A673 (cell line): ENCODE measurements at places on chromosomes 1 and 21. TPM values are rescaled to one million over a fixed set of nuclear protein-coding genes. Genes with fewer than 3 reads are reported as not detected.

DNA sequence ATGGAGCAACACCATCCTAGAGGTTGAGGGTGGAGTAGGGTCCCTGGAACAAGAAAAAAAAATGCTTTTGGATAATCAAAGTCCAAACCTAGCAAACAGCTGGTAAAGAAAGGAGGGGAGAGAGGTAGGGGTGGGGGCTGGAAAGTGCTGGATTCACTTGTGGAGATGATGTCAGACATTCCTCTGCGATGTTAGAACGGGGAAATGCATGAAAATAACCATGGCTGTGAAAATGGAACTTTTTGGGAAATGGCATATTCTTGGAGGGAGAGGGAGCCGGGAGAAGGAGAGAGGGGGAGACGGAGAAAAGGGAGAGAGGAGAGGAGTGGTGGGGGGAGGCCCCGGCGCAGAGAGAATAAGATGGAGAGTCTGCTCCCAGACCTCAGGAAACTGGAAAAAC is 53.6 kb downstream of the OLFML2B start:
- no peak overlapping the region for H3K4me3 ChIP-seq
- H3K27ac ChIP-seq: no peak overlapping the region
- H3K36me3 ChIP-seq: no peaks in the 10 kb centered on the region
- H3K4me1 ChIP-seq: peaks cover 4% of the 10 kb centered on the region
- DNase-seq: no peak
- H3K27me3 ChIP-seq: no peaks in the 10 kb centered on the region

Gene LCE2A
- not detected in 2 replicates for total RNA-seq

- H3K36me3 ChIP-seq: no peaks in the 10 kb centered on the region
- H3K27ac ChIP-seq: no peak overlapping the region
- H3K4me1 ChIP-seq: peaks cover 18% of the 10 kb centered on the region
Observed at GRCh38 chr1:204285436-204286305, 71.9 kb upstream of the GOLT1A start.

Gene CAMK1G
- 18.6 and 21.2 TPM in 2 replicates for total RNA-seq

DNA sequence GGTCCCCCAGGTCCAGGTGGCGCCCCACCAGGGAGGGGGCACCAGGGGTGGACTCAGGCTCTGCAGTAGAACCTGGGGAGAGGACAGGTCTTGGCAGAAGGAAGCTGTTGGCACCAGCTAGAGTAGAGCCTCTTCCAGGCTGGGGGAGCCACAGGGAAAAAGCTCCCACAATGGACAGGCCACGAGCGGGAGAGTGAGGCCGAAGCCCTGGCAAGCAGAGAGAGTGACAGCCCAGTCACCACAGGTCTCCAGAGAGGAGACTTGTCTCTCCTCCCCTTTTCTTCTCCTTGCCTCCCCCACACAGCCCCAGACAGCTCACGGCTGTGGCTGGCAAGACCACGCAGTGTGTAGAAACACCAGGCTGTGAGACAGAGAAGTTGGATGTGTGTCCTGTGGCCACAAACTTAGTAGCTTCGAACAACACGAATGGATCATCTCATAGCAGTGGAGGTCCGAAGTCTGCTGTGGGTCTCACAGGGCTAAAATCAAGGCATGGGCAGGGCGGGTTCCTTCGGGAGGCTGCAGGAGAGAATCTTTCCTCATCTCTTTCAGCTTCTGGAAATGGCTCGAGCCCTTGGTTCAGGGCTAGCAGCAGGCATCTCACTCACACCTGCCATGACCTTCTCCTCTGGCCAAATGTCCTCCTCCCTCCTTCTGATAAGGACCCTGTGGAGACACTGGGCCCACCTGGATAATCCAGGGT is 3.3 kb downstream of the KRTAP12-4 start:
- no peak overlapping the region for H3K27ac ChIP-seq
- H3K27me3 ChIP-seq: no peaks in the 10 kb centered on the region
- H3K4me1 ChIP-seq: no peaks in the 10 kb centered on the region
- H3K4me3 ChIP-seq: no peak overlapping the region

Gene WNT3A
- total RNA-seq: not detected in 2 replicates

- no peak overlapping the region for H3K27ac ChIP-seq
- H3K36me3 ChIP-seq: no peaks in the 10 kb centered on the region
- peaks cover 50% of the 10 kb centered on the region for H3K4me1 ChIP-seq
- no peak for DNase-seq
- H3K27me3 ChIP-seq: no peaks in the 10 kb centered on the region
Observed at GRCh38 chr1:21326861-21327344, 36.6 kb upstream of the ECE1 start.

DNA sequence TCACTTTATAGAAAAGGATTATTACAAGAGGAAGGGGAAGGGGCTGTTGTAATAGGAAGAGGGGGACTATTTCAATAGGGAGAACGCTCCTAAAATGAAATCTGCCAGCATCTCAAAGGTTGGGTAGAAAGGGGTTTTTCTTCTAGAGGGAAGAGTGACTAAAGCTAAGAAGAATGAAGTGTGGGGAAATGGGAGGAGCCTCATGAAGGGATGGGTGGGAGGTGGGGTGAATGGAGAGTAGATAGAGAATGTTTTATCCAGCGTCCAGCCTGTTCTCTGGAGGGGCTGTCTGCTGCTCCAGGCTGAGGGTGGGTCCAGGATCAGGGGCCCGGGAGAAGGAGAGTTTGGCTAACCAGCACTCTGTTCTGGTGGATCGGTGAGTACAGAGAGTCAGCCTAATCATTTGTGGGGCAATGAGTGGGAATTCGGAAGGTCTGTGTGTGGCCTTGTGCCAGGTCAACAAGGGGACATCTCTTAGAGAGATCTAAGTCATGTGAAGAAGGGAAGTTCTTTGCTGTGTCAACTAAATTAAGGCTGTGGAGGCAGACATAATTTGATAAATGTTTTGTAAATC is 25.2 kb downstream of the VN1R5 start:
- DNase-seq: no peak
- no peak overlapping the region for H3K4me3 ChIP-seq
- no peak overlapping the region for H3K27ac ChIP-seq
- H3K4me1 ChIP-seq: no peaks in the 10 kb centered on the region
- H3K36me3 ChIP-seq: no peaks in the 10 kb centered on the region
